Epithelial cell of prostate (primary cell): ENCODE measurements at places on chromosomes 13 and 19.

DNA sequence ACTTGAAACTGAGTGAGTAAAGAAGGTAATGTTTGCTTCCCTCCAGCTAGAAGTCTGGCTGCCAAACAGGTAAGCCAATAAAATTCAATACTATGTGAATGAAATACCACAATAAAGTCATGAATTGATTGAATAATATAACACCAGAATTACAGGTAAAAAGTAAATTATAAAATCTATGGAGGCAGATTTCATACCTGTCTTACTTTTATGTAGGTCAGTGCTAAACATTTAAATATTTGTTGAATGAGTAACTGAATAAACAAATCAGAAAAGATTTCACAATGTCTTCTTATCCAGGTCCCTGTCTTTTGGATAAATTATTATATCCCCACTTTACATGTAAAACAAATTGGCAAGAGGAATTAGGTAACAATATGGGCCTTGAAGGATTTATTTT, 62.7 kb downstream of the MICU2 start:
- no peak for DNase-seq

DNA sequence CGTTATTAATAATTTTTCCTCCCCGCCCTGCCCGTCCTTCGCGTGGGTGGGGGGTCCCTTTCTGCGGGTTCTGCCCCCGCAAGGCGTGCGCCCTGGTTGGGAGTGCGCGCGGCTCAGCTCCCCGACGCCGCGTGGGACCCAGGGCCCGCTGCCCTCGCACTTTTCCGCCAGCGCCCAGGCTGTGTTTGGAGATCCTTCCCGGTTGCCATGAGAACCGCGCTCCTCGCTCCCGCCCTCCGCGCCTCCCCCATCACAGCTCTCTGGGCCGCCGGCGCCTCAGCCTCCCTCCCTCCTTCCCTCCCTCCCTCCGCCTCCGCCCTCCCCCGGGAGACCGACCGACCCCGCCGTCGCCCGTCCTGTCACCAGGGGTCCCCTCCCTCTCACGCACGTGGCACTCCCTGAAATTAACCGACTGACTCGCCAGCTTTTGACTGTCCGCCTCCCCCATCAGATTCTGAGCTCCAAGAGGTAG, 2.4 kb upstream of the SSBP4 start:
- DNase-seq = no peak

DNA sequence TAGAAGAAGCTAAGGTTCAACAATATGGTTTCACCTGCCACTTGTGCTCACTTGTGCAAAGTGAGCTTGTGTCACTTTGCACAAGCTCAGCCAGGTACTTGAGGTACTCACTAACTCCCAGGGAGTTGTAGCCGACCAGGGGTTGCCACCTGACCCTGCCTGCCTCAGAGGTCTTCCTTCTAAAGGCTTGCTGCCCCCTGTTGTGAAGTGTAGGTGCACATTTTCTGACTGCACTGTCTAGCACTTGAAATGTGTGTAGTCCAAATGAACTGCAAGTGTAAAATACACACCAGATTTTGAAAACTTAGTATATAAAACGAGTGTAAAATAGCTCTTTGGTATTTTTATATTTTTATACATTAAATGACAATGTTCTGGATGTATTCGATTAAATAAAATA, 230.8 kb downstream of the DLEU7 start:
- no peak for DNase-seq

DNA sequence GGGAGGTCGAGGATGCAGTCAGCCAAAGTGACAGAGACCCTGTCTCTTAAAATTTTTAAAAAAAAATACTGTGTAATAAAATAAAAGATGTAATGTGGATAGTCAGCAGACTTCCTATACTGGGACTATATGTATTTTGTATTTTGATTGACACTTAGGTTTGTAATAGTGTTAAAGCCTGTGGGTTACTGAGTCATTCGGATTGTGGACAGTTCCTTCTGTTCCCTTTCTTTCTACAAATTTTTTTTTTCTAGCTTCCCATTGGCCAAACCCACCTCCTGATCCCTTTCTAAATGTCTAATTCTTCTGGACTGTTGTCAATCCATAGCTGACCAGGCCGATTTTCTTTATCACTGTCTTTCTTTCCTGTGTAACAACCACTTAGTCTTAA, 108.0 kb downstream of the DNAJC3 start:
- no peak for DNase-seq

GRCh38 chr19:29614046-29614445, 8.0 kb downstream of the POP4 start:
- no peak for DNase-seq

DNA sequence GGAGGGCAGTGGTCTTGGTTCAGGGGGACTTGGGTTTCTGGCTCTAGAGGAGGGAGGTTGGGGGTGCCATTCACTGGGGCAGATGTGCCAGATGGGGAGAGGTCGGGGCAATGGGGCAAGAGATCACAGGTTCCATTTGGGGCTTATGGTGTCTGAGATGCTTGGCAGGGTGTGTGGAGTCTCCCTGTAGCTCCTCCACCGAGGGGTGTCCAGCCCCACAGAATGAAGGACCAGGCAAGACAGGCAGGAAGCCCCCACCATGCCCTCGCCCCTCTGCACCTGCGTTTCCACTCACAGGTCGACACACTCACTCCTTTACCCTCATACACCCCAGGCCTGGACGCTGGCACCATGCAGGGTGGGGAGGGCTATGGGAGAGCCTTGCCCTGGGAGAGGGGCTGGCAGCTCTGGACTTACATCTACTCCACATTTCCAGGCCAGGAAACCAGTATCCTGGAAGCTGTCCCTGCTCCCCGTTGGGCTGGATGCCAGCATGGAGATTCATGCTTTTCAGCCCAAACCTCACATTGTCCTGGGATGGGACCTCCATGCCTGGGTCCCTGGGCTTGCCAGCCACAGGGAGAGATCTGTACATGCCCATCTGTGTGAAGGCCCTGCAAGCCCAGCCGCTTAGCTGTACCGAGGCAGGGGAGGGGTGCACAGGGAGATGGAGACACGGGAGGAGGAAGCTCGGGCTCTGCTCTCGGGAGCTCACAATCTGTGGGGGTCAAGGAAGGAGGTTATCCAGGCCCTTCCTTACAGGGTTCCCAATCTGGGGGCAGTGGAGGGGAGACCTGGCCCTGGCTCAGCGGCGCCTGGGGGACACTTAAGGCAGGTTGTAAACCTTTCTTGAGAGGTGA, 77.1 kb downstream of the CHST8 start:
- no peak for DNase-seq

DNA sequence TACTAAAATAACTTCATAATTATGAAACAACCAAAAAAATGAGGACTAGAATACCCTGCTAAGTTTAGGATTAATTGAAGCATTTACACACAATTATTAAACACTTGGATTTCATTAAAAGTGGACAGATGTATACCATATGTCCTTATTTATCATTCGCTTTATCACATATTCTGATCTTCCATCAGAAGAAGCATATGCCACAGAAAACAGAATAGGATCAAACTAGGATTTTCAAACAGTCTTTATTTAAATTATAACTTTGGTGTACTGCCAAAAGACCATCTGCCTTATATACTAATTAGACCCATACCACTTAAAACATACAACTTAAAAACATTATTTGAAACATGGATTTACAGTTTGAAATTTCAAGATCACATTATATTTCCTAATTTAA, 727.1 kb upstream of the KLHL1 start:
- DNase-seq = no peak

GRCh38 chr13:100195568-100195967, 106.7 kb downstream of the PCCA start:
- DNase-seq = no peak

DNA sequence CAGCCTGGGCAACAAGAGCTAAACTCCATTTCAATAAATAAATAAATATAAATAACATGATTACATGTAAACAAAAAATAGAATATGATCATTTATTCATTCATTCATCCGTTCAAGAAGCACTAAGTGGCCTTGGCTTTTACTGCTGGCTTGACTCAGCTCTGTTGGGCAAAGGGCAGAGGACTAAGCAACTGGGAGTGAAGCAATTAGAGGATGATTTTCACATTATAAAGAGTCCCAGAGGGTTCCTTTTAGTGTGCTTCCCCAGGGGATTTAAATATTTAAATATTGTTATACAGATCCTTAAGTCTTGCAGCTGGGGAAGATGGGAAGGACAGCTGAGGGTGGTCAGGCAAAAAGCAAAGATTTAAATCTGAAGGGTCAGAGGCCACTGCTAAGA, 34.9 kb upstream of the FLT1 start:
- no peak for DNase-seq

DNA sequence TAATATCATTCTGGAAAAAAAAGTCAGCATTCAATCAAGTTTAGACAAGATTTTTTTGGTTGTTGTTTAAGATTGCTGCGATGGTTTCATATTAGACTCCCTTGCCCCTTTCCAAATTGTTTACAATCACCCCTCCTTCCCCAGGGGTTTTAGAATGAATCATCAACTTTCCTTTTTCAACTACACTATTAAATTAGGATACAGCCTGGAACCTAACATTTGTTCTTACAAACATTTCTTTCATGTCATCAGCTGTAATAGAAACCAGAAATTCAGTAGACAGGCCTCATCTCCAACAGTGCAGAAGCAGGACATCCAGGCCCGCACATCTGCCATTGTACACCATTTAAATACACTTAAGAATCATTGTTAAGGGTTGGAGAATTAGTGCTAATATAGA, 44.4 kb upstream of the WDFY2 start:
- DNase-seq = no peak

- DNase-seq = no peak
Observed at GRCh38 chr19:33260628-33261418, 35.2 kb upstream of the SLC7A10 start.

DNA sequence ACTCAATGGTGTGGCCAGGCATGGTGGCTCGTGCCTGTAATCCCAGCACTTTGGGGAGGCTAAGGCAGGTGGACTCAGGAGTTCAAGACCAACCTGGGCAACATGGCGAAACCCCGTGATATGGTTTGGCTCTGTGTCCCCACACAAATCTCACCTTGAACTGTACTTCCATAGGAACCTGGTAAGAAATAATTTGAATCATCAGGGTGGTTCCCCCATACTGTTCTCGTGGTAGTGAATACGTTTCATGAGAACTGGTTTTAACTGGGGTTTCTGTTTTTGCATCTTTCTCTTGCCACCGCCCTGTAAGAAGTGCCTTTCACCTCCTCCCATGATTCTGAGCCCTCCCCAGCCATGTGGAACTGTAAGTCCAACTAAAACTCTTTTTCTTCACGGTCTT, 49.6 kb downstream of the USP12 start:
- no peak for DNase-seq

DNA sequence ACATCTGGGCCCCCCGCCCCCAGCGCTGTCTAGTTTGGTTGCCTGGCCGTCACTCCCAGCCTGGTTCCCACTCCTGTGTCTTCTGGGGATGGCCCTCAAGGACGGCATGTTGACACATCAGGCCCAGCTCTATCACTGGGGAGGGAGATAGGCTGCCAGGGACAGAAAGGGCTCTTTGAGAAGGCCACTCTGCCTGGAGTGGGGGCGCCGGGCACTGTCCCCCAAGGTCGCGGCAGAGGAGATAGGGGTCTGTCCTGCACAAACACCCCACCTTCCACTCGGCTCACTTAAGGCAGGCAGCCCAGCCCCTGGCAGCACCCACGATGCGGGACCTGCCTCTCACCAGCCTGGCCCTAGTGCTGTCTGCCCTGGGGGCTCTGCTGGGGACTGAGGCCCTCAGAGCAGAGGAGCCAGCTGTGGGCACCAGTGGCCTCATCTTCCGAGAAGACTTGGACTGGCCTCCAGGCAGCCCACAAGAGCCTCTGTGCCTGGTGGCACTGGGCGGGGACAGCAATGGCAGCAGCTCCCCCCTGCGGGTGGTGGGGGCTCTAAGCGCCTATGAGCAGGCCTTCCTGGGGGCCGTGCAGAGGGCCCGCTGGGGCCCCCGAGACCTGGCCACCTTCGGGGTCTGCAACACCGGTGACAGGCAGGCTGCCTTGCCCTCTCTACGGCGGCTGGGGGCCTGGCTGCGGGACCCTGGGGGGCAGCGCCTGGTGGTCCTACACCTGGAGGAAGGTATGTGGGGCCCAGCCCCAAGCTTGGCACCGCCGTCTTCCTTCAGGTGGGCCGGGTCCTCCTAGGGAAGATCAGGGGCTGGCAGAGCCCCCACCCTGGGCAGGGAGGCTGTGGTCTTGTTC, at the start of gene AMH:
AMH (plus strand) TSS at position 314 of the 857 bp plus-strand sequence; CDS start at position 324, 10 bp downstream.
- DNase-seq = no peak

GRCh38 chr19:5603626-5604025, 18.9 kb downstream of the SAFB2 start:
- DNase-seq = no peak

DNA sequence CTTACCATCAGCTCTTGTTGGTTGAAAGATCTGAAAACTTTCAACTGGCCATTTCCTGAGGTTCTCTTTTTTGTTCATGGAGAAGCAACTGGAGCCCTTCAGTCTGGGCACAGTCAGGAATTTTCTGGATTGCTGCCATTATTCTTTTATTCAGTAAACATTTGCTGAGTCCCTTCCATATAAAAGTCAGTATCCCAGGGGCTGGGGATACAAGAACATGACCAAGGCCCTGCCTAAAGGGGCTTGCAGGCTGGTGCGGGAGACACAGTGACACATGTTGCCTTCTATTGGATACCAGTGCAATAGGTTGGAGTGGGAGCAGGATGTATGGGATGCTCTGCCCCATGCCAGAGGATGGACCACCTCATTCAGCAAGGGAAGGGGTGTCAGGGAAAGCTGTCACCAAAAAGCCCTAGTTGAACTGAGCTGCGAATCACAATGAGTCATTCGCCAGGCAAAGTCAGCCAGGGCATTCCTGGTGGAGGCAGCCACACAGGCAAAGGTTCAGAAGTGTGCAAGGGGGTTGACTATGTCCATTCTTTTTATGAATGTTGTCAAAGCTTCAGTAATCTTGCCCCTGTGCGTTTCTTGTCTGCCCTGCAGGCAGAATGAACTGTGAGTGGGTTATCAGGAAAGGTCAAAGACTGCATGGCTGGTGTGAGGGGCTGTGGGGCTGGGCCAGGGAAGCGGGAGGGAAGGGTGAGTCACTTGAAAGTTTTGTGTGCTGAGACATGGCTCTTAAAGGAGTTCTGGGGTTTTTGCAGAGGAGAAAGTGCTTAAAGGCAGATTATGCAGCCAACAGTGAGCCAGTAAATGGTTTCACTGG, 395.9 kb downstream of the KCNRG start:
- no peak for DNase-seq

DNA sequence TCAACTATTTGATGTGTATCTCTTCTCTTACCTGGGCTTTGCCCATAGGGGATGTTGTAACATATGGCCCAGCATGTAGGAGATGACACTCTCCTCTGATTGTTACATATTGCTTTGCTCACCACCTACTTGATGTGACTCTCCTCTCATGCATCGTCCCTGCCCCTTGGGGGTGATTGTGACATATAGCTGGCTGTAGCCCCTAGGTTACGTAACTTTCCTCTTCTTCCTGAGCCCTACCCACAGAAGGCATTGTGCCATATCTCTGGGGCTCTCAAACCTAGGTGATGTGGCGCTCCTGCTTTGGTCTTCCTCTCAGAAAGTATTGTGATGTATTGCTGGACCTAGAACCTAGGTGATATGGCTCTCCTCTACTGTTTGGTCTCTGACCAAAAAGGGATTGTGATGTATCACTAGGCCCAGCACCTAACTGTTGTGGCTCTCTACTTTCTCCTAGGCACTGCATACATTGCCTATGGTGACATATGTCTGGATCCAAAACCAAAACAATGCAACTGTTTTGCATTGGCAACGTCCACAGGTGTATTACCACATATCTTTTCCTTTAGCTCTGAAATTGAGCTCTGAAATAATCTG, 71.9 kb upstream of the ZNF724 start:
- DNase-seq = no peak
